ENCODE measurements at places on chromosomes 12 and 14. TPM values are rescaled to one million over a fixed set of nuclear protein-coding genes. Genes with fewer than 3 reads are reported as not detected.

The LGR5 gene
- 0.04 TPM for total RNA-seq

GRCh38 chr12:100674036-100674888 lies 100.8 kb downstream of the GAS2L3 start:
- DNase-seq, result no peak
- no peaks in the 10 kb centered on the region for H3K36me3 ChIP-seq
- H3K27me3 ChIP-seq, result peaks cover 19% of the 10 kb centered on the region
- H3K4me1 ChIP-seq, result no peaks in the 10 kb centered on the region

The C12orf50 gene
- not detected for total RNA-seq

DNA sequence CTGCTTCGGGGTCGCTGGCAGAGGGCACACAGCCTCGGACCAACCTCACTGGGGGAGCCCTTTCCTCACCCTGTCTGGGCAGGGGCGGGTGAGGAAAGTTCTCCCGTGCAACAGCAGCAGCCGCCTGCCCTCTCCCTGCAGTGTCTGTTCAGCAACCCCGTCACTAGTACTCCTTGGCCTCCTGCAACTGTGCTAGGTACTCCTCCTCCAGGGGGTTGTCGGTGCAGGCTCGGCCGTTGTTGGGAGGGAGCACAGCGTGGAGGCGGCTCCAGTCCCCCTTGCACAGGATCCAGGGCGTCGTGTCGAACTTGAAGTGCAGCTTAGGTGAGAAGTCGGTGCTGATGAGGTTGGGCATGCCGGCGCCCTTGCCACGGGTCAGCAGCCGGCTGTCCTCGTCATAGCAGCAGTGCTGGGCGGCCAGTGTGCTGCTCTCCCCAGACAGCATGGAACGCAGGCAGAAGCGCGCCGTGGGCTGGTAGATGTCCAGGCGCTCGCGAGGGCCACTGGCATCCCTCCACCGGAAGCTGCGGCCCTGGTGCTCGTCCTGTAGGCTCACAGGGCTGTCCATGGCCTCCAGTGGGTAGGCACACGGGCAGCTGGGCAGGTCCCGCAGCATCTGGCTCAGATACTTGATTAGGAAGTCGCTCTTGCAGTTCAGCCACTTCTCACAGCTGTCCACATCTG lies 17.7 kb downstream of the AHSA1 start:
- H3K4me1 ChIP-seq, result no peaks in the 10 kb centered on the region
- H3K4me3 ChIP-seq, result no peak overlapping the region
- H3K27me3 ChIP-seq, result no peaks in the 10 kb centered on the region
- DNase-seq, result no peak
- H3K27ac ChIP-seq, result no peak overlapping the region

GRCh38 chr14:101716956-101717662 lies 44.4 kb upstream of the PPP2R5C start:
- peaks cover 9% of the 10 kb centered on the region for H3K4me1 ChIP-seq
- H3K4me3 ChIP-seq, result no peak overlapping the region
- no peak overlapping the region for H3K27ac ChIP-seq
- no peak for DNase-seq
- no peaks in the 10 kb centered on the region for H3K36me3 ChIP-seq

The LRTM2 gene
- not detected for total RNA-seq

DNA sequence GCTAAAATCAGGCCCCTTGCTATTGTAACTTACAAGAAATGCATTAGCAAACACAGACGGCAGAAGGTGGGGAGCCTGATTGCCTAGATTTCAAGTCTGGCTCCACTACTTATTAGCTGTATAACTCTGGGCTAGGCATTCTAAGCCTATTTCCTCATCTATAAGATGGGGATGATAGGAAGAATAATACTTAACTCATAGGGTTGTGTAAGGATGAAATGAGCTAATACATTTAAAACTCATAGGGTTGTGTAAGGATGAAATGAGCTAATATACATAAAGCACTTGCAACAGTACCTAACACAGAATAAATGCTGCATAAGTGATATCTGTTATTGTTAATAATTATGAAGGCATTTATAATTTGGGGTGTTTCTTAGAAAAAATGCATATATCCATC lies 60.1 kb upstream of the DIO2 start:
- peaks cover 11% of the 10 kb centered on the region for H3K4me1 ChIP-seq
- no peaks in the 10 kb centered on the region for H3K27me3 ChIP-seq
- H3K4me3 ChIP-seq, result no peak overlapping the region
- no peak overlapping the region for H3K27ac ChIP-seq
- DNase-seq, result no peak
- H3K36me3 ChIP-seq, result no peaks in the 10 kb centered on the region

DNA sequence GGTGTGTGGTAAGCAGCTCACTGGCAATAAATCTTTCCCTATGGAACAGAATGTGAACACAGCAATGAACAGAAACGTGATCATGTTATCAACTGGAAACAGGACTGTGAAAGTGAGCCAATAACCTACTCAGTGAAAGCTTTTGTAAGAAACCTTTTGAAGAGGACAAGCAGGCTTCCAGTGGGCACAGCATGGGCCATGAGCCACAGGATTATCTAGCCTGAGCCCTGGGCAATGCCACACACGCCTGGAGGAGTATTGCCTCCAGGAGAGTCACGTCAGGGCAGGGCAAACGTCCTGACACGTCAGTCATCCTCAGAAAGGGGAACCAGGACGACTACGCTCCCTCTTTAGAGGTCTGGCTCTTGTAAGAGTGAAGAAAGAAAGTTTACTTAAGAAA lies 32.3 kb downstream of the NRDE2 start:
- no peaks in the 10 kb centered on the region for H3K4me1 ChIP-seq
- H3K27me3 ChIP-seq, result no peaks in the 10 kb centered on the region
- H3K27ac ChIP-seq, result no peak overlapping the region
